ENCODE measurements at places on chromosomes 5 and 9. TPM values are rescaled to one million over a fixed set of nuclear protein-coding genes. Genes with fewer than 3 reads are reported as not detected.

MOCS2 gene
- total RNA-seq = 30.7 TPM

PCDHGA6 gene
- 0.11 TPM for total RNA-seq

OR1J2 gene
- not detected for total RNA-seq

CCL27 gene
- not detected for total RNA-seq

CLIC3 gene
- total RNA-seq = 3.6 TPM

PCDHB7 gene
- not detected for total RNA-seq

SPATA31C1 gene
- total RNA-seq = not detected

PITX1 gene
- not detected for total RNA-seq

C5orf58 gene
- total RNA-seq = not detected

BDP1 gene
- total RNA-seq = 36.8 TPM

SOHLH1 gene
- total RNA-seq = not detected

CKMT2 gene
- not detected for total RNA-seq

PTGDS gene
- total RNA-seq = 1.2 TPM

RALGPS1 gene
- total RNA-seq = 4.1 TPM

IFNA13 gene
- not detected for total RNA-seq

GMCL2 gene
- not detected for total RNA-seq

PCDHB8 gene
- not detected for total RNA-seq

TIMD4 gene
- 4.0 TPM for total RNA-seq

IFNA16 gene
- total RNA-seq = not detected

FOXI1 gene
- not detected for total RNA-seq

RAB3C gene
- total RNA-seq = not detected

PHF24 gene
- total RNA-seq = not detected

PCAT7 gene
- not detected for total RNA-seq

GABRA1 gene
- not detected for total RNA-seq

ARPC5L gene
- total RNA-seq = 86.0 TPM

SLC25A2 gene
- total RNA-seq = 0.84 TPM

SPATA31A3 gene
- not detected for total RNA-seq

CARD6 gene
- total RNA-seq = 3.0 TPM

WDR31 gene
- total RNA-seq = 0.92 TPM

PRUNE2 gene
- total RNA-seq = 0.52 TPM

Data from activated CD8-positive, alpha-beta T cell treated with anti-CD3 and anti-CD28 coated beads, Interleukin-2, amount 10 ng/mL, durations not matched to agents 7 days and 5 days (primary cell).